ENCODE measurements at places on chromosomes 6 and 20.

DNA sequence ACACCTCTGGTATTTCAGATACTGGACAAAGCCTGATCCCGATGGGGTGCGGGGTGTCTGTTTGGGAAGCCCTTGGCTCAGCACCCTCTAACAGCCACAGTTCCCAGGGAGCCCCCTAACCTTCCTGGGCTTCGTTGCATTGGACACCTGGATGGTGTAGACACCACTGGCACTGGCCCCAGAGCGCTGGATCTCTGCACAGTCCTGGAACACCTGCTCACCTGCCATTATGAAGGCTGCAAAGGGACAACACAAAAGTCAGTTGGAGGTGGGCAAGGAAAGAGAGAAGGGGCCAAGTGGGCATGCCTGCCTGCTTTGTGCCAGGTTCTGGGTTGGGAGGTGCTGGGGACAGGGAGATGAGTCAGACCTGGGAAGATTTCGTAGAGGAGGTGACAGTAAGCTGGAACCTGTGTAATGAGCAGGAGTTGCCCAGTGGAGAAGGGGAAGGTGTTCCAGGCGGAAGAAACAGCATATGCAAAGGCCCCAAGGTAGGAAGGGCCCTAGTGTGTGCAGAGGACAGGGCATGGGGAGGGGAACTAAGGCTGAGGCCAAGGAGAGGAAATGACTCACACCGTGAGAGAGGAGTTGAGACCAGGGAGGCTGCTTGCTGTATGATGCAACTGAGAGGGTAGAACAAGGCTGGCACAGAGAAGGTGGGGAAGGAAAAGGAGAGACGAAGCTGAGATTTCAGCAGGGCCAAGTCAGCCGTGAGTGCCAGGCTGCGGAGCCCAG lies 34.9 kb downstream of the ANGPT4 start:
- H3K36me3 ChIP-seq: no peaks in the 10 kb centered on the region
- H3K4me1 ChIP-seq: peaks cover 12% of the 10 kb centered on the region
- no peak overlapping the region for H3K4me3 ChIP-seq
- peaks cover 10% of the 10 kb centered on the region for H3K27me3 ChIP-seq

GRCh38 chr6:31908791-31909190 lies 6.9 kb upstream of the ZBTB12 start:
- no peak for DNase-seq
- peaks cover 7% of the 10 kb centered on the region for H3K36me3 ChIP-seq
- no peak overlapping the region for H3K4me3 ChIP-seq
- no peak overlapping the region for H3K27ac ChIP-seq
- H3K27me3 ChIP-seq: peaks cover 13% of the 10 kb centered on the region

DNA sequence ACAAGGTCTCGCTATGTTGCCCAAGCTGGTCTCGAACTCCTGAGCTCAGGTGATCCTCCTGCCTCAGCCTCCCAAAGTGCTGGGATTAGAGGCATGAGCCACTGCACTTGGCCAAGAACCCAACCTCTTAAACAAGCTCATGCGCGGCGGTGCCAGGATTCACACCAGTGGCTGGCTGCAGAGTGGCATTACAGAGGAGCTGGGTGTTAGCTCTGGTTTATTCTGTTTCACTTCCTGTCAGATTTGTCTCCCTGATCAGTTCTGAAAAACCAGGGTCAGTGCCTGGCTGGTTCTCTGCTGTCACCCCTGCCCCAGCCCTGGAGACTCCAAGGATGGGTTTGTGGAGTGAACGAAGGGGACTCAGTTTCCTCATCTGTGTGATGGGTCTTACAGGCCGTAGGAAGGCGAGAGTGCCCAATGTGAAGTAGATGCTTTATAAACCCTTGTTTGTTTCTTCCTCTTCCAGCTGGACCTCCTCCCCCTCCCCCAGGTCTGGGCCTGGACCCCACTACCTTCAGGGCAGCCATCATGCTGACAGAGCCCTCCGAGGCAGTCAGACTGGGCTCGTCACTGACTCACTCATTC lies 63.4 kb downstream of the UBE2V1 start:
- H3K4me1 ChIP-seq: peaks cover 11% of the 10 kb centered on the region
- no peak overlapping the region for H3K4me3 ChIP-seq
- peaks cover 20% of the 10 kb centered on the region for H3K27me3 ChIP-seq
- H3K36me3 ChIP-seq: peaks cover 4% of the 10 kb centered on the region
- DNase-seq: no peak

DNA sequence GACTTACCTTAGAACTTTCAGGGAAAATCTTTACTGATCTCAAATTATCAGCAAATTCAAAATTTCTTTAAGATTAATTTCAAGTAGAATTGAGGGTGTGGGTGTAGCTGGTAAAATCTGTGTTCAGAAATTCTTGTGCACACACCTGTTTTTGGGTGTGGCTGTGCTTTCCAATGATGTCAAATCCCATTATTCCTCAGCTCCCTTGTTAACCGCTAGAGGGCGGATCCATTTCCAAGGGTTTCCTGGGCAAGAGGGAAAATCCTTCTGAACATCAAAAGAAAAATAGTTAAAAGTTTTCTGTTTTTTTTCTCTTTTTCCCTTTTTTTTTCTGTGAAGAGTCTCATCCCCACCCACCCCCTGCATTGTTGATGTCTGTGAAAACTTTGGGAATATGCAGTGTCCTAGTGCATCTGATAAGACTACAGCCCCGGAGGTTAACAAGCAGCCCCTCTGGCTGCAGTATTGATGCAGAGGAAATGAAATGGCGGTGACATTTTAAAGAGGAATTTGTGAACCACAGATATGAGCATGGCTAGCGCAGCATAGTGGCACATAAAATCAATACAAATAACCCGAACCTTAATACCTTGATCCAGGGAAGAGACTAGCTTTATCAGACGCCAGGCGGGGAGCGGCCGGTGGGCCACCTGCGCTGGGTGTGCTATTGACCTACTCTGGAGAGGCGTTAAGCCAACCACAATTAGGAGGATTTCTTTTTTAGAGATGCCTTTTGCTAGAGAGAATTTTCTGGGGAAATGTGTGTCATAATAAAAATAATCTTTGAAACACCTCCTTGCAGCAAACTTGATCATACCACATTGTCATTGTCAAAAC lies 130.9 kb downstream of the FOXA2 start:
- no peaks in the 10 kb centered on the region for H3K36me3 ChIP-seq
- no peaks in the 10 kb centered on the region for H3K27me3 ChIP-seq
- no peak overlapping the region for H3K4me3 ChIP-seq
- H3K27ac ChIP-seq: no peak overlapping the region

DNA sequence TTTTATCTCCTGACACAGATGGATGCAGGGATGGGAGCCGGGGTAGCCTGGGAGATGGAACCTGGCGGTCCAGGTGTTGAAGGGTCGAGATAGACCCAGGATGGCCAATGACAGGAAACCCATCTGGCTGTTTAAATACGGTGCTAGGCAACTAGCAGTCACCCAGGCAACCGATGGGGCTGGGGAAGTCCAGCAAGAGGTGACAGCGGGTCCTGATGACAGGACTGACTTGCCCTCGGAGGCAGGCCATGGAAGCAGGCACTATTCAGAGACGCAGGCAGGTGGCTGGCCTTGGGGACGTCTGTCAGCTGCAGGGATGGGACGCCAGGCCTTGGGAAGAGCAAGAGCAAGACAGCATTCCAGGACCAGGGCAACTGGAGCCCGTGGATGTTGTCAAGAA lies 135.4 kb upstream of the RALGAPA2 start:
- H3K4me3 ChIP-seq: no peak overlapping the region
- H3K27ac ChIP-seq: no peak overlapping the region
- DNase-seq: no peak
- peaks cover 47% of the 10 kb centered on the region for H3K27me3 ChIP-seq

- H3K27me3 ChIP-seq: peaks cover 28% of the 10 kb centered on the region
- no peaks in the 10 kb centered on the region for H3K36me3 ChIP-seq
- H3K27ac ChIP-seq: no peak overlapping the region
- H3K4me1 ChIP-seq: no peaks in the 10 kb centered on the region
- no peak overlapping the region for H3K4me3 ChIP-seq
- no peak for DNase-seq
Measured at GRCh38 chr6:166752097-166752496, 125.0 kb upstream of the RPS6KA2 start.

- no peak overlapping the region for H3K27ac ChIP-seq
- peaks cover 38% of the 10 kb centered on the region for H3K27me3 ChIP-seq
- DNase-seq: no peak
Measured at GRCh38 chr6:4402477-4402976, 267.2 kb upstream of the ECI2 start.

DNA sequence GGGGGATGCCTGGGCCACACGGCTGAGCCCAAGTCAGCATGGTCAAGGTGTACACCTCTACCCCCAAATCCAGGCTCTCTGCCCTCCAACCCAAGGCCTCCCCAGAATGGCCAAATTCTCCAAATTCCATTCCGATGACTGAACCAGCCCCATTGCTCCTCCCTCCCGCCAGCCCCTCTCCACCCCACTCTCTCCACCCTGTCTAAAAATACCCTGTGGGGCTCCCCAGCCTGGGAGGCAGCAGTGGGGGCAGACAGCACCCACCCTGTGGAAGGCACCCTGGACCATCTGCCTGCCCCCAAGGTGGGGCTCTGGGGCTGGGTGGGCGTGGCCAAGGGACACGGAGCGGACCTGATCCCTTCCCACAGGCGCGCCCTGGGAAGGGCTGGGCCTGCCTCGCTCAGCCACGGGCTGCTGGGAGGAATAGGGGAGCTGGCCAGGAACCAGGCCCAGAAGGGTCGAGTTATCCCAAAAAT lies 11.4 kb downstream of the TEAD3 start:
- DNase-seq: no peak
- H3K4me1 ChIP-seq: peaks cover 5% of the 10 kb centered on the region
- no peaks in the 10 kb centered on the region for H3K36me3 ChIP-seq
- no peak overlapping the region for H3K27ac ChIP-seq
- no peak overlapping the region for H3K4me3 ChIP-seq
- H3K27me3 ChIP-seq: no peaks in the 10 kb centered on the region

GRCh38 chr6:15434263-15434662 lies 188.4 kb downstream of the JARID2 start:
- H3K4me1 ChIP-seq: peaks cover 59% of the 10 kb centered on the region
- no peak for DNase-seq
- H3K36me3 ChIP-seq: peaks cover 7% of the 10 kb centered on the region
- peak overlapping the region; percentile 68 for H3K27ac ChIP-seq

- no peak overlapping the region for H3K4me3 ChIP-seq
- H3K27ac ChIP-seq: no peak overlapping the region
- no peaks in the 10 kb centered on the region for H3K36me3 ChIP-seq
- no peak for DNase-seq
- no peaks in the 10 kb centered on the region for H3K4me1 ChIP-seq
Measured at GRCh38 chr6:46210294-46210693, 39.5 kb upstream of the ENPP5 start.

GRCh38 chr6:44925100-44925739 lies 402.9 kb upstream of the RUNX2 start:
- DNase-seq: peak; percentile 47
- H3K4me3 ChIP-seq: peak overlapping the region; percentile 33
- peaks cover 29% of the 10 kb centered on the region for H3K4me1 ChIP-seq
- H3K36me3 ChIP-seq: peaks cover 18% of the 10 kb centered on the region
- H3K27me3 ChIP-seq: no peaks in the 10 kb centered on the region

DNA sequence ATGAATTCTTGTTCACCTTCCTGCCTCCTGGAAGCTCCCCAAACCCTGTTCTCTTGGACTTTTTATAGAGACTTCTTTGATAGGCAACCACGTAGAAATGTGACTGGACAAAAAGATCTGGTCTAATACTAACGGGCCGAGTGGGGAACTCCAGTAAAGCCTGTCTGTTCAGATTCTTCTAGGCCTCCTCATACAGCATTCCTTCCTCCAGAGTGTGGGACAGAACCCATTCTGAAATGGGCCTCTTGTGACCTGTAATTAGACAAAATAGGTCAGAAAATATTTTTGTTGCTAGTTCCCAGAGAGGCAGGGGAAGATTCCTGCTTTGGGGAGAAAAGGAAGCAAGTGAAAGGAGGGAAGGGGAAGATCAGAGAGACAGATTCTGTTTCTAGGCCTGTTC lies 374.3 kb downstream of the CDH26 start:
- H3K27me3 ChIP-seq: no peaks in the 10 kb centered on the region
- H3K36me3 ChIP-seq: no peaks in the 10 kb centered on the region
- H3K4me1 ChIP-seq: no peaks in the 10 kb centered on the region
- DNase-seq: no peak
- H3K27ac ChIP-seq: no peak overlapping the region

DNA sequence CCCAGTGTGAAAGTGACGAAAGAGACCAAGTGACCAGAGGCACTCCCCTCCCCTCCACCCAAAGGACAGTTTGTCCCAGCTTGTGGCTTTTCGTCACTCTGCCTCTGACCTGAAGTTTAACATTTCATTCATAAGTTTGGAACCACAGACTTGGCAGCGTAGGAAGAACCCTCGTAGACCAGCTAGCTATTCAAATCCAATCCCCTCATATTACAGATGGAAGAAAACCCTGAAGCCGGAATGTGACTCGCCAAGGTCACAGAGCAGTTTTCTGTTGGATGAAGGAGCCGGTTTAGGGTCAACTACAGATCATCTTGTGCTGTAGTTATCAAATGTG lies 3.9 kb upstream of the SYS1 start:
- H3K27ac ChIP-seq: no peak overlapping the region
- H3K36me3 ChIP-seq: peaks cover 13% of the 10 kb centered on the region
- H3K4me3 ChIP-seq: no peak overlapping the region
- H3K27me3 ChIP-seq: no peaks in the 10 kb centered on the region

All from effector memory CD8-positive, alpha-beta T cell (primary cell).